ENCODE measurements at places on chromosomes 4 and X. TPM values are rescaled to one million over a fixed set of nuclear protein-coding genes. Genes with fewer than 3 reads are reported as not detected.

TEX13D gene
- not detected for polyA plus RNA-seq

MAGEA4 gene
- not detected for polyA plus RNA-seq

CTAG2 gene
- not detected for polyA plus RNA-seq

TLR10 gene
- polyA plus RNA-seq, result 125 TPM

MED12 gene
- 20.3 TPM for polyA plus RNA-seq

XG gene
- 0.58 TPM for polyA plus RNA-seq

FAM9B gene
- polyA plus RNA-seq, result not detected

CTAG1B gene
- not detected for polyA plus RNA-seq

ENAM gene
- polyA plus RNA-seq, result not detected

CT47B1 gene
- polyA plus RNA-seq, result not detected

VCX3B gene
- polyA plus RNA-seq, result not detected

BMPR1B gene
- polyA plus RNA-seq, result not detected

SERTM2 gene
- polyA plus RNA-seq, result not detected

NHS gene
- polyA plus RNA-seq, result not detected

TDO2 gene
- not detected for polyA plus RNA-seq

CYSLTR1 gene
- 47.6 TPM for polyA plus RNA-seq

GAGE1 gene
- polyA plus RNA-seq, result not detected

TRIM75 gene
- polyA plus RNA-seq, result not detected

SLC2A9 gene
- 1.3 TPM for polyA plus RNA-seq

ELF2 gene
- polyA plus RNA-seq, result 56.7 TPM

ART3 gene
- polyA plus RNA-seq, result not detected

PIGA gene
- polyA plus RNA-seq, result 7.3 TPM

NUDT10 gene
- polyA plus RNA-seq, result not detected

FAM53A gene
- polyA plus RNA-seq, result 2.6 TPM

FRG2 gene
- not detected for polyA plus RNA-seq

SSX4 gene
- polyA plus RNA-seq, result not detected

CXXC4 gene
- polyA plus RNA-seq, result not detected

PAPSS1 gene
- 42.0 TPM for polyA plus RNA-seq

MAGEB2 gene
- polyA plus RNA-seq, result not detected

TIGD2 gene
- 6.2 TPM for polyA plus RNA-seq

PDCL2 gene
- polyA plus RNA-seq, result not detected

ADAM29 gene
- 0.16 TPM for polyA plus RNA-seq

USP26 gene
- not detected for polyA plus RNA-seq

ZMAT1 gene
- 6.2 TPM for polyA plus RNA-seq

PNCK gene
- not detected for polyA plus RNA-seq

SH3RF1 gene
- polyA plus RNA-seq, result 0.57 TPM

LDB2 gene
- not detected for polyA plus RNA-seq

LONRF3 gene
- 0.14 TPM for polyA plus RNA-seq

PALLD gene
- 0.83 TPM for polyA plus RNA-seq

FRAS1 gene
- not detected for polyA plus RNA-seq

CENPI gene
- polyA plus RNA-seq, result not detected

FGB gene
- polyA plus RNA-seq, result not detected

RHOH gene
- 411 TPM for polyA plus RNA-seq

MAGEA9B gene
- not detected for polyA plus RNA-seq

RAB9A gene
- polyA plus RNA-seq, result 19.4 TPM

PCDH10 gene
- polyA plus RNA-seq, result not detected

CT83 gene
- polyA plus RNA-seq, result not detected
